ENCODE measurements at places on chromosomes 3 and 15.
A peak's percentile ranks its signal among the peaks of the same experiment; 100 is the strongest.

DNA sequence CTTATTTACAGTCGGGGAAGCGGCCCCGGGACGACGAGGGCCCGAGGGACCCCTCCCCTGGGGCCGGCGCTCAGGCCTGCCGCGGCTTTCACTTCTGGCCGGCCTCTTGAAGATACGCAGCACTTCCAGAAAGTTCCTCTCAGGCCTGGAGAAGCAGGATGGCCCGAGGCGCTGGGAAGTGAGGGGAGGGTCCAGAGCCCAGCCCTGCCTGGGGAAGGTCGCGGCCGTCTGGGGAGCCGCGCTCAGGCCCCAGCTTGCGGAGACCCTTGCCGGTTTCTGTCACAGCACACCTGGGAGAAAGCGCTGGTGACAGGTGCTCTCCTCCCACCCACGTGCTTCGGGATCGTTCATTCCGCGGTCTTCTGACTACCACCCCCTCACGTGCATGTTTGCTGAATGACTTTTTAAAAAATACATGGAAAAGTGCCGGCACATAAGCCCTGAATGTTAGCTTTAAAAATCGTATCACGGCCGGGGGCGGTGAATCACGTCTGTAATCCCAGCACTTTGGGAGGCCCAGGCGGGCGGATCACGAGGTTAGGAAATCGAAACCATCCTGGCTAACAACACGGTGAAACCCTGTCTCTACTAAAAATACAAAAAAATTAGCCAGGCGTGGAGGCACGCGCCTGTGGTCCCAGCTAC, 727 bp upstream of the TM2D3 start:
- DNase-seq, result no peak

- DNase-seq, result no peak
These were observed 627.5 kb upstream of the LMCD1 start for GRCh38 chr3:7874116-7874515.

DNA sequence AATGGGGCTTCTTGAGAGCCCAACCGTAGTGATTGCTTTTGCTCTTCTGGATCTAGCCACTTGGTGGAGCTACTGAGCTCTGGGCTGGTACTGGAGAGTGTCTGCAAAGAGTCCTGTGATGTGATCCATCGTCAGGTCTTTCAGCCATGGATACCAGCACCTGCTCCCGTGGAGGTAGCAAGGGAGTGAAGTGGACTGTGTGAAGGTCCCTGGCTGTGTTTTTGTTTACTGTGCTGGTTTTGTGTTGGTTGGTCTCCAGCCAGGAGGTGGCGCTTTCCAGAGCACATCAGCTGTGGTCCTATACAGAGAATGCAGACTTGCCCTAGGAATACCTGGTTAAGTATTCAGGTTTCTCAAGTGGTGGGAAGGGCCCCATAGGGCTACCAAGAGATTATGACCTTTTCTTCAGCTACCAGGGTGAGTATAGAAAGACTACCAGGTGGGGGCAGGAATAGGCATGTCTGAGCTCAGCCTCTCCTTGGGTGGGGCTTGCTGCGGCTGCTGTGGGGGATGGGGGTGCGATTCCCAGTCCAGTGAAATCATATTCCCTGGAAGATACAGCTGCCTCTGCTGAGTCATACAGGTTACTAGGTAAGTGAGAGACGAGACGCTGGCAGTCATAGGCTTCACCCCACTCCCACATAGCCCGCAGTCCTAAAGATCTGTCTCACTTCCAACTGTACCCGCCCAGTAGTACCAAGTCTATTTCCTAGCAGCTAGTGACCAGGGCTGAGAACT, 733.7 kb downstream of the ZNF385D start:
- no peak for DNase-seq

- peak; percentile 40 for DNase-seq
These were observed 556 bp downstream of the CRYBG3 start for GRCh38 chr3:97822359-97822775.

DNA sequence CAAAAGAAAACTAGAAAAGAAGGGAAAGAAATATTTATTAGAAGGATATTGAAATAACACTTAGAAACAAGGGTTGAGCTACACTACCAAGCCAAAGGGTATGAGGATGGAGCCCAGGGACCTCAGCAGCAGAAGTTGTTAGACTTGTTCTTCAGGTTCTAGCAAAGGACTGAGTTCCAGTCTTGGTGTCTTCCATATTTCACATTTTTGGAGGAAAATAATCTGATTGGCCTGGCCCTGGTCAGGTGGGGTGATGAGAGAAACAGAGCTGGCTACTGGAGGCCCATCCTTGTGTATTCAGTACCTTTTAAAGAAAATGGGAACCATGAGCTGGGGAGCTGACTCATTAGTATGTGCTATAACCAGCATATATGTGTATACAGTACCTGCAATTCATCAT, 28.2 kb downstream of the PPP4R2 start:
- DNase-seq, result no peak

DNA sequence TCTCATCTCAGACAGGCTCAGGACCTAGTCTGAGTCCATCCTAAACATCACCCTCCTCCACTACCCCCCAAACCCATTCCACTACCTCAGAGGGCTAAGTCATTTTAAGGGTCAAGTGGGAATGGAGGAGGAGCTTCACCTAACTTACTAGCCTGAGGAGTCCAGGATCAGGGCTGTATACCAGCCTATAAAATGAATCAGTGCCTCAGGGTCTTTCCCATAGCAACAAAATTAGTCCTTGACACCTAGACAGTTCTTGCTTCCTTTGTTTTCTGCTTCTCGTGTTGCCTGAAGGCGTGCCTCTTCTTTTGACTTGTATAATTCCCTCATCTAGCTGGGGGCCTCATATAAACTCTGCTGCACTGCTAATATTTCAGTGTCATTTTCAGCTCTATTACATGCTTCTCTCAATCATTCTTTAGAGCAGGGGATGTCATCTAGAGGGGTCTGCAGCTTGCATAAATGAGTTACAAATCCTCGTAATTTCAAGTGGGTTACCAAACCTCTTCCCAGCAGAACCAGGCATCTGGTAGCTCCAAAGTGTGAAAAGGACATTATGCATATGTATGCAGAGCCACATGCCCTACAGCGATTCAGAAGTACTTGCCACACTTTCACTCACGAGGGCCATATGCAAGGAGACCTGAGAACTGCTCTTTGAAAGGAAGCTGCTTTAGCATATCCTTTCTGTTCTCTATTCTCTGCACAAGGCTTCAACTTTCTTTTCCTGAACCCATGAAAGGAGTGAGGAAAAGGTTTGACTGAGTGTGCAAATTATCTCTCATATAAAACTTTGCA, 311.7 kb upstream of the SEMA6D start:
- DNase-seq, result no peak

DNA sequence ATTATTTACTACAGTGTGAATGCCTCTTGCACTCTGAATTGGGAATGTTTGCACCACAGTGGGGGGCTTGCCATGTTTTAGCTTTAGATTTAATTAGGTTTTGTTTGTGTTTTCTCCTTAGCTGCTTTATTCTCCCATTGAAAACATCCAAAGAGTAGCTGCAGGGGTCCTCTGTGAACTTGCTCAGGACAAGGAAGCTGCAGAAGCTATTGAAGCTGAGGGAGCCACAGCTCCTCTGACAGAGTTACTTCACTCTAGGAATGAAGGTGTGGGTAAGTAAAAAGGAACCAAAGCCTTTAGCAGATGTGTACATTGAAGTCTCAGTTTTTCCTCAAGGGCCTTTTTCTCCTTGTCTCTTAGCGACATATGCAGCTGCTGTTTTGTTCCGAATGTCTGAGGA, 36.9 kb downstream of the CTNNB1 start:
- DNase-seq, result no peak

- no peak for DNase-seq
These were observed 48.5 kb upstream of the PPP2R3A start for GRCh38 chr3:135917076-135917475.

- no peak for DNase-seq
These were observed 532 bp upstream of the ESYT3 start for GRCh38 chr3:138433892-138434275.

GRCh38 chr15:42053914-42054313, 33.1 kb upstream of the PLA2G4E start:
- DNase-seq, result no peak

DNA sequence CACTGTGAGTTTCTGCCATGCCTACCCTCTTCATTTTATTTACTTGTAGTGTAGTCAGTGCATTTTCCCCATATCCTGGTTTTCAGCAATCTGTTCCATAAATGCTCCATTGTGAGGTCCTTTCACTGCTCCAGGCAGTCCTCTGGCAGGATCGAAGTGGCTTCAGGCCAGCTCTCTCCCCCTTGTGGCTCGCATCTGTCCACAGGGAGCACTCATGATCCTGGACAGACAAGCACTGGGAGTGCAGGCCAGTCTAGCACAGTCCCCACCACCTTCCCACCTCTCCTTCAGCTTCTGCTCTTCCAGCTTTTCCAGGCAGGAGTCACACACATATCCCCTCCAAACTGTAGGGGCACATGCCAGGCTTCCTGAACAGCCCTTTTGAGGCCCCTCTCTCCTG, 173.6 kb downstream of the PPM1L start:
- DNase-seq, result no peak

DNA sequence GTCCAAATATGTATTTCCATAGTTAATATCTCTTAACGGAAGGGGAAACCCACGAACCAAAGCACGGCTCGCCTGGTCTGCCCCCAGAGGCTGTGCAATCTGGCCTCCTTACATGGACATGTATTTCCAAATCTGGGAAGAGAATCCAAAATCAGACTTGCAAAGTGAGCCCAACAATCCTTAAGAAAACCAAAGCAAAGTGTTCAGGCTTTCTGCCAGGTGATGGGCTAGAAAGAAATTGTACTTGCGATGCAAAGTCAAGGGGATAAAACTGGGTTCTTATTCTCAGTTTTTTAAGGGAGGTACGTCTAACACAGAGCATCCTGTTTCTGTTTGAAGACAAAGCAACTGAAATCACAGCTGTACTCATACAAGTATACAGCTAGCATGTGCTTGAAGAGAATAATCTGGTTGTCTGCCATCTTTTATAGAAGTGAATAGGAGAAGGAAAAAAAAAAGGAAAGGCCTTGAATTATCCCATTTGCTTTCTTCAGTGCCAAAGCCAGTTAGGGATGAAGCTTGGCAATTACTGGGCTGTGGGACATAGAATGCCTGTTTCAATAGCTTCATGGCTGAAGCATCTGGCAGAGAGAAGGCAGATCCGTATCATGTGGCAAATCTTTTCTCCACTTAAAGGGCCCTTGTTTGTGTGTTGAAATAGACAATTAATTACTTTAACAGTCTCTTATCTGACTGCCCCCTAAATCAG, 48.4 kb downstream of the LRIG1 start:
- DNase-seq, result no peak

DNA sequence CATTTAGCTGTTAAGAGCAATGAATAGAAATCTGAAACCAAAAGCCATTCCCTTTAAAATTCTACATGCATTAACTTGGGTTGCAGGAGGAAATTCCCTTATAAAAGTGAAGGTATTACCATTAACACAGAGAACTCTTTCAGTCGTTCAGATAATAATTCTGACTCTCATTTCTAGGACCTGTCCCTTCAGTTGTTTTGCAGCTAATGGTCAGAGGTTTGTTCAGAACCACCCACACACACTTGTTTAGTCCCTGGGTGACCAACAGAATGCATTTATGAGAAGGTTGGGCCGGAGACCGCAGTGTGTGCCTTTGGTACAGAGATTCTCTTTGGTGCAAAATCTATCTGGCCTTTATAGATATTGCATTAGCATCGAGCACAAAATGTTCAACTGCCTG, 492.5 kb downstream of the NLGN1 start:
- DNase-seq, result no peak

- DNase-seq, result no peak
These were observed 13.4 kb downstream of the ANP32A start for GRCh38 chr15:68807249-68807648.

DNA sequence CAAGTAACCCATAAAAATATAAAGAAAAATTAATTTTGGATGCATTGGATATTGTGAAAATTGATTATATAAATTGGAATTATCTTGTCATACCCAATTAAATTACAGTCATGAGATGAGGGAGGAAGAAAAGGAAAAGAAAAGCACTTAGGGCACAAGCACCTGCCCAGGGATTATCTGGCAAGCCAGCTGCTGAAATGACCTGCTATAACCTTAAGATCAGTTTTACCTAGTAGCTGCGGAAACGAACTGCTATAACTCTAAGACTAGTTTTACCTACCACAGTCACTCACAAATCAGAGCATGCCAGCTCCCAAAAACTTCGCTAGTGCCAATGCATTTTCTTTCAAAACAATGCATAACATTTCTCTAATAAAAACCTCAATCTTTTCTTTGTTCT, 26.2 kb downstream of the LRRFIP2 start:
- DNase-seq, result no peak

DNA sequence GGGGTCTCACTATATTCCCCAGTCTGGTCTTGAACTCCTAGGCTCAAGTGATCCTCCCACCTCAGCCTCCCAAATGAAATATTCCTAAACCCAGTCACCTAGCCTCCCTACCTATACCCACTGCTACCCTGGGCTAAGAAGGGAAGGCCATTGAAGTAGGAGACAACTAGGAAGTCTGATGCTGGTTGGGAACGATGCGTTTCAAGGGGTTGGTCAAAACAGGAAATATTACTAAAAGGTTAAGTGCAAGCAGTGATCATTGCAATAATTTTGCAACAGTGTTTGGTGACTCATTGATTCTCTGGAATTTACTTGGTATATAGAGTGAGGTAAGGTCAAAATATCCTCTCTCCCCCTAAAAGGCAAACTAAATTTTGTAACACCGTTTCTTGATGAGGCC, 4.6 kb upstream of the UQCRC1 start:
- no peak for DNase-seq

DNA sequence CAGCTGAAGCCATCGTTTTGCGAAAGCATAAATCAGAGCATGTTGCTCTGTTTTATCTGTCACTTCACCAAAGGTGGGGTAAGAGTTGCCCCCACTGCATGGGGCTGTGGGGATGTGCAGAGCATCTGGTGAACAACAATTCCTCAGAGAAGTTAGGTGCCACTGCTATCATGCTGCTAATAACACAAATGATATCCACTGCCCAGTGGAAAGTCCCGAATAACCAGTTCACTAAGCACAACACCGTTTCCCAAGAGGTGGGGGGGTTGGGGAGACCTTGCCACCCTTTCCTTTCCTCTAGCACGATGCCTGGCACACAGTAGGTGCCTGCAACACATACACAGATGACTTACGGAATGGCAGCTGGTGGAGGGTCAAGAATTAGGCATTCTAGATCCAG, 38.6 kb downstream of the FAM3D start:
- DNase-seq, result no peak

DNA sequence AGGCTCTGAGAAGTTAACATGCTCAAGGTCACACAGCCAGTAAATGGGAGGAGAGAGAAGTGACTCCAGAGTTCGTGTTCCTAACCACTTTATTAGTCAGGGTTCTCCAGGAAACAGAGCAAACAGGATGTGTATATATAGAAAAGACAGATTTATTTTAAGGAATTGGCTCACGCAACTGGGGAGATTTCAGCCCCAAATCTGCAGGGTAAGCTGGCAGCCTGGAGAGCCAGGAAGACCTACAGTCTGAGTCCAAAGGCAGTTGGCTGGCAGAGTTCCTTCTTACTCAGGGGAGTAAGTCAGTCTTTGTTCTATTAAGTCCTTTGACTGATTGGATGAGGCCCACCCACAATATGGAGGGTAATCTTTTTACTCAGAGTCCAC, 118.2 kb upstream of the PROK2 start:
- no peak for DNase-seq

DNA sequence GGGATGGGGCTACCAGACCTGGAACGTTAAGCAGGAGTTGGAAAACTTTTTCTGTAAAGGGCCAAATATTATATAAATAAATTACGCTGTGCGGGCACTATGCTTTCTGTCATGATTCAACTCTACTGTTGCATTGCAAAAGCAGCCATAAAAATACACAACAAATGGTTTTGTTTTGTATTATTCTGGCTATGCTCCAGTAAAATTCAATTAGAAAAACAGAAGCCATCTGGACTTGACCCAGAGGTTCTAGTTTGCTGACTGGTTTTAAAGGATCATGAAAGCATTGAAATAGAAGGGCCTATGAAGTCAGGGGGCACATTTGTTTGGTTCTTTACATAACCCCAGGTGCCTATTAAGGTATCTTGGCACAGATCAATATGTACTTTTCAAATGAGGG, 647.4 kb upstream of the LMCD1 start:
- DNase-seq, result no peak

All from 8988T (cell line).